Right renal pelvis (tissue), 4 donors: ENCODE measurements at places on chromosomes 12 and 14. TPM values are rescaled to one million over a fixed set of nuclear protein-coding genes. Genes with fewer than 3 reads are reported as not detected.

The CD163 gene
- polyA plus RNA-seq: 7.9 TPM

The ERP27 gene
- 20.6 TPM for polyA plus RNA-seq

The ADSS1 gene
- 16.8 TPM for polyA plus RNA-seq

The TRPV4 gene
- 13.5 TPM for polyA plus RNA-seq

The NPFF gene
- polyA plus RNA-seq: 1.4 TPM

The PTPRR gene
- 0.65 TPM for polyA plus RNA-seq

The FAM90A1 gene
- 1.1 TPM for polyA plus RNA-seq

The FBRSL1 gene
- polyA plus RNA-seq: 51.1 TPM

The ANO6 gene
- polyA plus RNA-seq: 79.8 TPM

The CFAP251 gene
- polyA plus RNA-seq: 9.8 TPM

The GPRC5A gene
- polyA plus RNA-seq: 8.4 TPM

The C14orf180 gene
- polyA plus RNA-seq: 0.10 TPM

The KRT71 gene
- not detected for polyA plus RNA-seq
